ENCODE measurements at places on chromosomes 13 and 19.

GRCh38 chr19:16771618-16772017, 52.0 kb downstream of the NWD1 start:
- peak; percentile 71 for DNase-seq

DNA sequence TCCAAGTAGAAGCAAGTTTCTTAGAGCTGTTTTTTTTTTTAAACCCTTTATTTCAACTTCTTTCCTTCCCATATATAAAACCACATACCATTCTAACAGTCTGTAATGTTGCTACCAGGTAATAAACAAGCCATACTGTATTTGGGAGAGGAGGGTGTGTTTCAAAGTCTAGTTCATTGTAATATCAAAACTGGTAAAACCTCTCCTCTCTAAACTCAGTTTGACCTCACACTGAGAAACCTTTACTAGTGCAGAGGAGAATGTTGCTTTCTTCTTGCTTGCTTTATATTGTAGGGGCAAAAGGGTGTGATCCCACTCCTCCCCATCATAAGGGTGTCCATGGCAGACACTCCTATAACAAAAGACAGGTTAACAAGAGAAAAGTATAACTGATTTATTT, 155.1 kb downstream of the GGACT start:
- DNase-seq: no peak

- DNase-seq: peak; percentile 65
These were observed 546.7 kb downstream of the RFC3 start for GRCh38 chr13:34364633-34365032.

- peak; percentile 44 for DNase-seq
These were observed 459.8 kb downstream of the FGF14 start for GRCh38 chr13:101942038-101942437.

- no peak for DNase-seq
These were observed 11.2 kb upstream of the PRR19 start for GRCh38 chr19:42290523-42291434.

GRCh38 chr19:41746593-41747227, 8.6 kb upstream of the CEACAM6 start:
- DNase-seq: peak; percentile 60

DNA sequence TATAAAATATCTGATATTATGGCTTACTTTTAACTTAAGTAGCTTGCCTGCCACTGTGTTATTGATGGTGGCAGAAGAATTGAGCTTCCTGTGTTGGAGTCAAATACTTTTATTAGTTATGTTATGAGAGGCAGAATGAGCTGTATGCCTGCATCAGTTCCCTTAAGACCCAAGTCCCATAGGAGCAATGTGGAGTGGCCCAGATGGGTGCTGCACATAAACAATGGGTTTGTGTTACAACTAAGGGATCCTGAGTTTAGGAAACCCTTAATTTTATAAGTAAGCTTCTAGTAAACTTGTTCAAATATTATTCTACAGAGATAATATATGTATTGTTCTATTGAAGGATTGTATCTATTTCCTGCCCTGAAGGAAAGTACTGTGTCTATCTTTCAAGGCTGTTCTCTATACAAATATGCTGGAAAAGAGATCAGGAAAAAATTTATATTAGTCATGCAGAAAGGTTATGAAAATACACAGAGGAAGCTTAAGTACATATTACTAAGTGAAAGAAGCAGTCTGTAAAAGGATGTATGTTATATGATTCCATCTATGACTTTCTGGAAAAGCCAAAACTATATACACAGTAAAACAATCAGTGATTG, 2018.0 kb upstream of the PCDH20 start:
- DNase-seq: peak; percentile 73

DNA sequence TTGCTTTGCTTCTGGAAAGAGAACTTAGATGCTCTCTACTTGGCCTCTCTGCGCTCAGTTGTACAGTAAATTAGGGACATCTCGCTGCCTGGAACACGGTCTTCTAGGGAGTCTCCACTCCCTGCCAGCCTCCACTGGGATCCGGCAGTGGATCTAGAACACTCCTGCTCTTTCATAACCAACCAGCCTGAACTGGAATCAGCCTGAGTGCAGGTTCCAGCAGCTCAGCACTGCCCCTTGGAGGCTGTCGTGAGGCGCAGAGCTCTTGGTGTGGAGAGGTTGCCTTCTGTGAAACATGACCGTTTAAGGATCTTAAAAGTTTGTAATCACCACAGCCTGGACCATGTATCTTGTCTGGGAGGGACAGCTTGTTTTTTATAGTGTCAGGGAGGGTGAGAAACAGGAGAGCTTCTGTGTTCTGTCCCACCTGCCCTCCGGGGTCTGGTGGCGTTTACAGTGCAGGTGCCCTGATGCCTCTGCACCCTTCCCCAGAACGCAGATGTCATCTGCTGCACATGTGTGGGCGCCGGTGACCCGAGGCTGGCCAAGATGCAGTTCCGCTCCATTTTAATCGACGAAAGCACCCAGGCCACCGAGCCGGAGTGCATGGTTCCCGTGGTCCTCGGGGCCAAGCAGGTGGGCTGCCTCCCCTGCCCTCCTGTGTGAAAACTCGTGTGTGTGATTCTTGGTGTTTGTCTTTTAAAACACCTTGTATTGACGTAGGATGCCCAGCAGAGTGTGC, 24.8 kb downstream of the UPF1 start:
- DNase-seq: peak; percentile 54

GRCh38 chr13:83440465-83440864, 441.8 kb downstream of the SLITRK1 start:
- DNase-seq: no peak

DNA sequence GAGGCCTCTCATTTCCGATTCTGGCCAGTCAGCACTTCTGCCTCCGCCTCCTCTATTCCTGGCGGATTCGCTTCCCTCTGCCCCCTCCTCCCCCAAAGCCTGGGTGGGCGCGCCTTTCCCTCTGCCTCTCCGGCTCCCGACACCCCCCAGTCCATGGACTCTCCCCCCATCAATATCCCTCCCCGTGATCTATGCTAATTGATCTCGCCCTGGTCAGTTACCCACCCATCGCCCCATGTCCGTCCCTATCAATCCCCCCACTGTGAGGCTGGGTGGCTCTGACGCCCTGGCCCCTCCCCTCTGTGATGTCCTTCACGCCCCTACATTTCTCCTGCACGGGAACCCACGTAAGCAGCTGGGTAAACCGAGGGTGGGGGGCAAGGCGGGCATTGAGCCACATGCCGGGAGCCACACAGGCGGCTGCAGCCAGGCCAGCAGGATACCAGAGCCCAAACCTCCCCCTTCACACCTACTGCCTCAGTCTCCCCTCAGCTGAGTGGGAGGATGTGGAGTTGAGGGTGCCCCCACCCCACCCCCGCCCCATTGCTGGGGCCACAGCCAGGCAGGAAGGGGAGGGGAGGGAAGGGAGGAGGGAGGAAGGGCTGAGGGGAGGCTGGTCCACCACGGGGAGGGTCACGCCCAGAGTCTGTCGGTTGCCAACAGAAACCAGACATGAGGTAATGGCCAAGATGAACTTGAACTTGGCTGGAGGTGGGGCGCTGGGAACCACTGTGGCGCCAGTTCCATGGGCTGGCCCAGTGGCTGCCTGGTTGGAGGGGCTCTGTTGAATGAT, 21.0 kb downstream of the SMIM24 start:
- peak; percentile 96 for DNase-seq

DNA sequence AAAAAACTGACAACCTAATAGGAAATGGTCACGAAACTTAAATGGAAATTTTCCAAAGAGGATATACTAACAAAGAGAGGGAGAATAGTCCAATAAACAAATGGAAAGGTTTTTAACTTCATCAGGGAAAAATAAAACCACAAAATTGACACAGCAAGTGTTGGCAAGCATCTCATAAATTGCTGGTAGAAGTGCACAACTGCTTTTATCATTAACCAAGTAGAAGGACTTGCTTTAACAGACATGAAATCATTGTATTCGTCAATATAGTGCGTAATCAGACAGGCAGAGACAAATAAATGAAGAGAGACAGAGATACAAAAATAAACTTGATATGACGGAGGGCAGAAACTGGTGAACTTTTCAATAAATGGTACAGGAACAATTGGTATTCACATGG, 7.4 kb downstream of the TGDS start:
- DNase-seq: no peak

DNA sequence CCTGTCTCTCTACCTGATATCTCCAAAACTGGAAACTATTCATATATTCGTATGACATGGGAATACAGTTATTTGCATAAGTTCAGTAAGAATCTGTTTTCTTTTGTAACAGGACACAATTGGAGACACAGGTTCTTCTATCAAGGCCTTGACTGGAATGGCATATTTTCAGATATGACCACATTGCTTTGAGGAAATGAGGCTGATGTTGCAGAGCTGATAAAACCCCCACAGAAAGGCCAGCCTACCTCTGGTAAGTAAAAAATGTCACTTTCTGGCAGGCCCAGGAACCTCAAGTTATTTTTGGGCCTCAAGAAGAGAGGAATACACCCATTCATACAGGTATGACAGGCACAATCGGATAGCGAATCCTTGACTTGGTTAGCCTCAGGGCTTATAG, 29.5 kb upstream of the KBTBD6 start:
- DNase-seq: no peak

GRCh38 chr13:70188567-70188966, 80.3 kb upstream of the KLHL1 start:
- no peak for DNase-seq

DNA sequence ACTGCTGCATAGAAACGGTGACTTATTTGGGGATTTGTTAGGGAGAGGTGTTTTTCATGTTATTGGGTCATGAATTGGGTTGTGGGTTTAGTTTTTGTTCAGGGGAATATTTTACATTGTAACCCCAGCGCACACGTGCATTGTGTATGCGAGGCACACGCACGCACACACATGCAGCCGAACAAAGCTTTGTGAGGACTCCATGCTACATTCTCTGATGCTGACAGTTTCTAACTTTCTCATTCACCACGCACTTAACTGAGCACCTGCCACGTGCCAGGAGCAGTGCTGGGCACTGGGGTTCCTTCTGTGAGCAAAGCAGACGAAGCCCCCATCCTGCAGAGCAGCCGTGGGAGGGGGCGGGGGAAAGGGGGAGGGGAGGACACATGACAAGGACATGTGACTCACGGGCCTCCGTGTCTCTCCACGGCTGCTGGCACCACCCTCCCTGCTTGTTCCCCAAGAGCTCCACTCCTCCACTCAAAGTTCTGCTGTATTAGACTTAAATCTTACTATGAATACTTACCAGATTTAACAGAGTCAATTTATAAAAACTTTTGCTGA, 55.6 kb downstream of the SLC7A9 start:
- no peak for DNase-seq

DNA sequence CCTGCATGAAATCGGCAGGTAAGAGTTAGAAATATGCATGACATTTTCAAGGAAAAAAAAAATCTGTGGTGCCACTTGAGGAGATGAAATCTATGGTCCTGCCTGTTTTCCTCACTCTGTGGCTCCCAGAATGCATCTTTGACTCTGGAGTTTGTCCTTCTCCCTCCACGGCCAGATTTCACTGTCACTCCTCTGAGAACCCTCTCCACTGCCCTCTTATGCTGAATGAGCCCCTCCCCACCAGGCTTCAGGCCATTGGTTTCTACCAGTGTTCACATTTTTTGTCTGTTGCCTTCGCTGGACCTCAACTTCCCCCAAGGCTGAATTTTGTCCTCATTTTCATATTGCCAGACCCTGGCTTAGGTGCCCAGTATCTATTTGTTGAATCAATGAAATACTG, 235.0 kb downstream of the ZIC5 start:
- no peak for DNase-seq

DNA sequence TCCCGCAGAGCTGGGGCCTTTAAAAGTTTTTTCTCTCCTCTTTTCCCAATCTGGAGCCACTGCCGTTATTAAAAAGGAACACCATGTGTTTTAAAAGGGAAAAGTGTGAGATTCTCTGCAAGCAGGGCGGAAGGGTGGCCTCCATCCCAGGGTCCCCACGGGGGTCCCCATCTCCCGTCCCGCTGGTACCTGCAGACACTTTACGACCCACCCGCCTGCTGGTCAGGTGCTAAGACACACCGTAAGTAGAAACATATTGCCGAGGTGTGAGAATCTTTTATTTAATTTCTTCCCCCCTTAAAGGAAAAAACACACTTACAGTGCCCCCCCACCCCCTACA, 1.8 kb downstream of the CRLF1 start:
- no peak for DNase-seq

- DNase-seq: no peak
These were observed 2.7 kb downstream of the PRKACA start for GRCh38 chr19:14114854-14115253.

GRCh38 chr19:53388904-53389303, 6.0 kb upstream of the ZNF765 start:
- peak; percentile 65 for DNase-seq

- DNase-seq: no peak
These were observed 7.8 kb upstream of the NCCRP1 start for GRCh38 chr19:39188960-39189359.

- no peak for DNase-seq
These were observed 4.9 kb downstream of the RCBTB2 start for GRCh38 chr13:48527955-48528354.

DNA sequence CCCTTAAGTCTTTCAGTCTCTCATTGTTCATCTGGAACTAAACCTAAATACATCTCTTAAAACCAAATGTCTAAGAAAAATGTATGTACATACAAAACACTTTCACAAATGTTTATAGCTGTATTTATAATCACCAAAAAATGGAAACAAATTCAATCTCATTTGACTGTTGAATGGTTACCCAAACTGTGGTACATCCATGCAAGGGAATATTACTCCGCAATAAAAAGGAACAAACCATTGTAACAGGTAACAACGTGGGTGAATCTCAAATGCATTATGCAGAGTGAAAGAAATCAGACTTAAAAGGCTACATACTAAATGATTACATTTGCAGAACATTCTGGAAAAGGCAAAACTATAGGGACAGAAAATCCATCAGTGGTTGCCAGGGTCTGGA, 425.2 kb downstream of the COG6 start:
- DNase-seq: no peak

- no peak for DNase-seq
These were observed 1.1 kb downstream of the VSTM2B start for GRCh38 chr19:29526730-29527499.

DNA sequence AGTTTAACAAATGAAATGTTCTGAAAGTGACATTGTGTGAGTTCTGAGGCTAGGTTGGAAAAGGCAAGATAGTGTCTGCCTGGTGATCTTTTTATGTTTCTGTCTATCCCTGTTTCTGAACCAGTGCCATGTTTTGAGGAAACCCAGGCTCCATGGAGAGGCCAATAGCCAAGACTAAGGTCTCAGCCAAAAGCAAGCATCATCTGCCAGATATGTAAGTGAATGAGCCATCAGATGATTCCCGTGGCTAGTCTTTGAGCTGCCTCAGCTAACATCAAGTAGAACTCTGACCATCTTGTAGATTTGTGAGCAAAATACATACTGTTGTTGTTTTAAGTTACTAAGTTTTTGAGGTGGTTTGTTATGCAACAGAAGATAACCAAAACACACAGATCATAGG, 19.6 kb upstream of the CCNA1 start:
- peak; percentile 31 for DNase-seq

DNA sequence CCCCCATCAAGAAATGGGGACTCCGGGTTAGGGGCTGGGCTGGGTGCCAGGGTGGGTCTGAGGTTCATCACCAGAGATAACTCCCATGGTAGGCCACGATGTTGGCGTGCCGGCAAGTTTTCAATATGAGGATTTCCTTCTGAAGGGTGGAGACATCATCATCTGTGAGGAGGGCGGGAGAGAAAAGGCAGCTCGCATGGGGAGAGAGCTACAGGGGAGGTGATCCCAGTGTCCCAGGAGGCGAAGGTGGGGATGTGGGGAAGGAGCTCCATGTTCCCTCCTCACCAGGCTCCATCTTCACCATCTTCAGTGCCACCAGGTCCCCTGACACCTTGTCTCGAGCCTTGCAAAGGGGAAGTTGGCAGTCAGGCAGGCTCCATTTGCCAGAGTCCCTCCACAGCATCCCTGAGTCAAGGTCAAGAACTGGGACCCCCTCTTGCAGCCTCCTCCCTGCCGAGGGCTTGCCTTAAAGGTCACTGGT, 430 bp downstream of the MAP4K1 start:
- no peak for DNase-seq

GRCh38 chr19:1942078-1942933, 1.3 kb downstream of the CSNK1G2 start:
- peak; percentile 83 for DNase-seq
